Glutamatergic neuron (in vitro differentiated cells): ENCODE measurements at places on chromosomes 2 and 18. TPM values are rescaled to one million over a fixed set of nuclear protein-coding genes. Genes with fewer than 3 reads are reported as not detected.

The TRIM54 gene
- total RNA-seq = 2.0 TPM

The QPCT gene
- 7.4 TPM for total RNA-seq

The C2orf72 gene
- 0.42 TPM for total RNA-seq

GRCh38 chr2:17010104-17010503 lies 344.5 kb upstream of the CYRIA start:
- H3K4me3 ChIP-seq = no peak overlapping the region
- H3K36me3 ChIP-seq = no peaks in the 10 kb centered on the region
- no peaks in the 10 kb centered on the region for H3K4me1 ChIP-seq

DNA sequence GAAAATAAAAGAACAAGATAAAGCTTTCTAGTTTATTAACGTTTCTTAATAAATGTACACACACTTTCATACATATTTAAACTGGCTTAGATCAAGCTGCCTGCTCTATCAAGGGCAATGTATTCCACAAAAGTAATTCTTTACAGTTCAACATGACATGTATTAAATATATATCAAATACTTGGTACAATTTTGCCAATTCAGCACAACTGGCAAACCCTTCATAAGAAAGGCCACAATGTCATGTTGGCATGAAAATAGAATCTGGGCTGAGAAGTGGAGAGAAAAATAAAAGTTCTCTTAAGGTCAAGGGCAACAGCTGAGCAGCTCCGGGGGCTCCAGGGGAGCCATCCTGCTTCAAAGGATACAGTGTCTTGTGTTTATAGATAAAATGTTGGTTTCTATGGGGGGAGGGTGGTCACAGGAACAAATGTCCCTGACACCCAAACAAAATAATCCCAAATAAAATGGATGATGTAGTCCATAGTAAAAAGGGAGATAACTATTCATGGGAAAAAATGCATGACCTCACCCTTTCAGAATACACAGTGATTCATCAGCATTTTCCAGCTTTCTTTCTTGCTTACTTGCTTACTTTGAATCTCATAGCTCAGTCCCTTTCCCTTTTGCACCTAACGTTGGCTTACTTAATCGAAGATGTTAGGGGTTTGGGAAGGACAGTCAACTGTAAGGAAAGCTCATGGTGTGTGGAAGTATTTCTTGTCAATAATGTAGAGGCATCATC lies 494.9 kb downstream of the NYAP2 start:
- no peak for DNase-seq
- H3K4me3 ChIP-seq = no peak overlapping the region
- H3K4me1 ChIP-seq = no peaks in the 10 kb centered on the region

DNA sequence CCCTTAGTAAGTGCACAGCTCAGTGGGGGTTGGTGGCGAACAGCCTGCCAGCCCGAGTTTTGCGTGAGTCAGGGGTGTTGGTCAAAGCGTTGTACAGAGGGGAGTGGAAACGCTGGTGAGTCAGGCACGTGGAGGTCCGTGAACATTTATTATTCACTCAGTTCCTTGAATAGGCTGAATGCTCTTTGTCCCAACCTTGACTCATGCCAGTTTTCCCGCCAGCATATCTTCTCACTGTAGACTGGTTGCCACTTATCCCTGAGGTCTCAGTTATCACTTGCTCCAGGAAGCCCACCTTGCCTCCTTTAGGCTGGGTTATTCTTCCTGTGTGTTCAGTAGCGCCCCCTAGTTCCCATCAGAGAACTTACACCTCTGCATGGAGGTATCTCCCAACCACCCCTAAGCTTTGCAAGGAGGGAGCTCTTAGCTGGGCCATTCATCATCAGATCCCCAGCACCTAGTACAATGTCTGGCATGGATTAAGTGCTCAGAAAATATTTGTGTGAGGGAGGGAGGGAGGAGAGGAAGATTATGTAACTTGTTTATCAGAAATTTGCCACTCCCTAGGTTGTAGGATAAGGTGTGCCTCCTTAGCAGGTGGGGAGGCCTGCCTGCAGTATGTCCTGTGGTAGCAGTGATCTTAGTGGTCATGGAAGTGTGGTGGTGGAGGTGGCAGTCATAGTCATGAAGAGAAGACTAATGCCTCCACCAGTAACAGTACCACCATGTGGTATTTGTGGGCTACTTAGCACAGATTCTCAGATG lies 72.1 kb downstream of the CABLES1 start:
- H3K4me3 ChIP-seq = no peak overlapping the region
- H3K4me1 ChIP-seq = peaks cover 2% of the 10 kb centered on the region
- no peak for DNase-seq
- H3K27me3 ChIP-seq = peaks cover 1% of the 10 kb centered on the region
- H3K27ac ChIP-seq = no peak overlapping the region

GRCh38 chr2:50452056-50452455 lies 579.9 kb downstream of the NRXN1 start:
- no peak overlapping the region for H3K4me3 ChIP-seq
- no peak for DNase-seq
- peaks cover 2% of the 10 kb centered on the region for H3K27me3 ChIP-seq
- H3K4me1 ChIP-seq = peaks cover 2% of the 10 kb centered on the region
